ENCODE measurements at places on chromosomes 11 and 22. TPM values are rescaled to one million over a fixed set of nuclear protein-coding genes. Genes with fewer than 3 reads are reported as not detected.

NRIP3 gene
- 4.3 TPM for total RNA-seq

CD44 gene
- 242 TPM for total RNA-seq

ARL2 gene
- 14.9 TPM for total RNA-seq

TPBGL gene
- total RNA-seq = not detected

CARS1 gene
- total RNA-seq = 95.8 TPM

TRPC6 gene
- total RNA-seq = 0.16 TPM

MUC6 gene
- not detected for total RNA-seq

APOBEC3C gene
- total RNA-seq = 5.2 TPM

MS4A1 gene
- total RNA-seq = not detected

RASGRP2 gene
- not detected for total RNA-seq

ANO1 gene
- not detected for total RNA-seq

B4GALNT4 gene
- total RNA-seq = 1.5 TPM

PRDM11 gene
- total RNA-seq = 5.3 TPM

PRG3 gene
- total RNA-seq = not detected

MS4A4E gene
- not detected for total RNA-seq

NUP160 gene
- total RNA-seq = 31.2 TPM

UBXN1 gene
- 70.7 TPM for total RNA-seq

Measured in fibroblast of the aortic adventitia (primary cell).